ENCODE measurements at places on chromosomes 11 and 22. TPM values are rescaled to one million over a fixed set of nuclear protein-coding genes. Genes with fewer than 3 reads are reported as not detected.

GRCh38 chr11:86801364-86801763 lies 1.0 kb downstream of the PRSS23 start:
- DNase-seq: no peak

DNA sequence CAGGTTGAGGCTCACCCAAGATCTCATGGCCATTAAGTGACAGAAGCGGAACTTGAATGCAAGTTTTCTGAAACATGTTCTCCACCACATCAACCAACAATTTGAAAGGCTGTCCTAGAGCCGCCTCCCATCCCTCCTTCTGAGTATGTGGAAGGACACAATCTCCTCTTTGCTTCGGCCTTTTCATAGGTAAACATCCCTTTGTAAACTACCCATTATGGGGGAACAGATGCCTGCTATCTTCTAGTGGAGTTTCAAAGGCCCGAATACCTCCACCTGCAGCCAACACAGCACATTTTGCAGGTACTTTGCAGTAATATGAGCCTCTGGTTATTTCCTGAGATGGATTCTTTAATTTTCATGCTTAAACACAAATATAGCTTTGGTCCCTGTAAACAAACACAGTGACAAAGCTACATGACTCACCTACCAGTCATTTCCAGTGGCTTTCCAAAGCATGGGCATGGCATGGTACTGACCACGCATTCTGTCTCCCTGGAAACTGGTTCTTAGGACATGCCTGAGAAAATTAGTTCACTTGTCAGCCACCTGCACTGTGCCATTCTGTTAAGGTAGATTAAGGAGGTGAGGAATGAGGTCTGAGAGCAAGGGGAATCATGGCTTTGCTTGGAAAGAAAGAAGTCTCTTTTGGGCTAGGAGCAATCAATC lies 60.2 kb downstream of the EHF start:
- no peak for DNase-seq

GRCh38 chr11:22920939-22921565 lies 60.8 kb upstream of the CCDC179 start:
- no peak for DNase-seq

TPBGL gene
- 0.29 TPM for total RNA-seq

DNA sequence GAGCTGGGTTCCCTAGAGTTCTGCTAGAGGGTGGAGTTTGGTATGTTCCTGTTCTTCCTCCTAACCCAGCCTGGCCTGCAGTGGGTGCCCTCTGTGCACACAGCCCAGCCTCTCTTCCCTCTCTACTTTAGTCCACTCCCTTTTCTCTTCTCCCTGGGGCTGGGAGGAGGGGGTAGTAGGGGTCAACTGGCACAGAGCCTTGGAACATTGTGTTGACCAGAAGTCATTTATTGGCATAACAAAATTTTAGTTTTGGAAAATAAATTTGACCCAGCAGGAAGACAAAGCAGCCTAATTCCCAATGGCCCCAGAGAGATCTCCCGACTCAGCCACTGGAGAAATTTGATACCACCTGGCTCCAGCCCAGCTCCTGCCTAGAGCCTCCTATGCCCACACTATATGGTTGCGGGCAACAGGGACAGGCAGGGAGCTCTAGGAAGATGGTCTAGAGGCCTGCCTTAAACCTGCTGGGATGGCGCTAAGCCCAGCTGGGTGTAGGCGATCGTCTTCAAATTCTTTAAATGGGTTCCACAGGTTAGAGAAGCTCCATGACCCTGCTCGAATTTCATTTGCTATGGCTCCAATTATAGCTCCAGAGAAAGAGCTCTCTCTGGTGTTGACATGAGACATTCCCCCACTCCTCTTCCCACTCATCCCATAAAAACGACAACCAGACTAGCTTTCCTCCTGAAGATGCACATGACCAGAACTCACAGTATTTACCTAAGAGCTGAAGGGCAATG lies 9.9 kb downstream of the PCSK7 start:
- peak; percentile 79 for DNase-seq

DEPDC5 gene
- 9.1 TPM for total RNA-seq

DNA sequence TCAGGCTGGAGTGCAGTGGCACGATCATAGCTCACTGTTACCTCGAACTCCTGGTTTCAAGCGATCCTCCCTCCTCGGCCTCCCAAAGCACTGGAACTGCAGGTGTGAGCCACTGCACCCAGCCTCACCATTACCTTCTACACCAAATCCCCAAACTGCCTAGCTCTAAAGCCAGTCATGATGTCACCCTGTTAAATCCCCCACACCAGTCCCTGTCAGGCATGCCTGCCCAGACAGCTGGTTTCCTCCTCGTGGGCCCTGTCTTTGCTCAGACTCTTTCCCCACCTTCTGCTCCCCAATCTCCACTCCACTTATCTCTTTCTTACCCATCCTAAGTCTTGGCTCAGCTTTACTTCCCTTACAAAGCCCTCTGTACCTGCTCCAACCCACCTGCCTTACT lies 12.5 kb upstream of the EXPH5 start:
- no peak for DNase-seq

MYEOV gene
- not detected for total RNA-seq

SCN3B gene
- total RNA-seq: 2.4 TPM

GRCh38 chr22:26461188-26461810 lies 22.3 kb downstream of the HPS4 start:
- peak; percentile 44 for DNase-seq

GRCh38 chr11:130407978-130408377 lies 20.4 kb downstream of the ADAMTS8 start:
- peak; percentile 93 for DNase-seq

SLC22A12 gene
- total RNA-seq: not detected

- DNase-seq: no peak
These were observed 6.0 kb downstream of the ANKK1 start for GRCh38 chr11:113393501-113393985.

APLNR gene
- total RNA-seq: 112 TPM

CD3D gene
- total RNA-seq: not detected

KRTAP5-10 gene
- not detected for total RNA-seq

- DNase-seq: no peak
These were observed 107.3 kb downstream of the BRD1 start for GRCh38 chr22:49720279-49720959.

- DNase-seq: no peak
These were observed 40.7 kb downstream of the DCUN1D5 start for GRCh38 chr11:103051151-103051801.

DNA sequence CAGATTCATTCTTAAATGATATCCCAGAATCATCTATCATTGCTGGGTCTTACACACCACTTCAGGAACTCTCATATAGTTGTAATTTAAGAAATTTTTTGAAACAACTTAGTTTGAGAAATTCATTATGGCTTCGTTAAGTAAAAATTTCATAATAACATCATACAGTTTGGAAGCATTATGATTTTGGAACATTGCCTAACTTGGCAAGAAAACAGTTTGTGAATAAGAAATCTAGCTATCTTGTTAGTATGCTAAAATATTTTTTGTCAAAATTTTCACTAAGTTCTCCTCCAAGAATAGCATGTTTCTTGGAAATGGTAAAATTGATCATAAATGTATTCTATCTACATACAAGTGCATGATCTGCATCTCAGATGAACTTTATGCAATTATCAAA lies 217.7 kb downstream of the CNTN5 start:
- no peak for DNase-seq

DNA sequence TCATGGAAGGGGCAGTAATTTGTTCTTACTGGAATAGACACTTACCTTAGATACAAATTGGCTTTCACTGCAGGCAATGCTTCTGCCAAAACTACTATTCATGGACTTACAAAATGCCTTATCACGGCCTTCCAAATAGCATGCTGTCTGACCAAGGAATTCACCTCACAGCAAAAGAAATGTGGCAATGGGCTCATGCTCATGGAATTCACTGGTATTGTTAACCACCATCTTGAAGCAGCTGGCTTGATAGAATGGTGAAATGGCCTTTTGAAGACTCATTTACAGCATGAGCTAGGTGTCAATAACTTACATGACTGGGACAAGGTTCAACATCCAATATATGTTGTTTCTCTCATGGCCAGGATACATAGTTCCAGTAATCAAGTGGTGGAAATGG lies 21.9 kb downstream of the OR5B21 start:
- DNase-seq: no peak

- no peak for DNase-seq
These were observed 194.7 kb downstream of the KIRREL3 start for GRCh38 chr11:126805870-126806269.

ACRV1 gene
- total RNA-seq: not detected

CBLIF gene
- total RNA-seq: not detected

GRCh38 chr11:110892741-110893285 lies 180.6 kb upstream of the ARHGAP20 start:
- DNase-seq: no peak

DNA sequence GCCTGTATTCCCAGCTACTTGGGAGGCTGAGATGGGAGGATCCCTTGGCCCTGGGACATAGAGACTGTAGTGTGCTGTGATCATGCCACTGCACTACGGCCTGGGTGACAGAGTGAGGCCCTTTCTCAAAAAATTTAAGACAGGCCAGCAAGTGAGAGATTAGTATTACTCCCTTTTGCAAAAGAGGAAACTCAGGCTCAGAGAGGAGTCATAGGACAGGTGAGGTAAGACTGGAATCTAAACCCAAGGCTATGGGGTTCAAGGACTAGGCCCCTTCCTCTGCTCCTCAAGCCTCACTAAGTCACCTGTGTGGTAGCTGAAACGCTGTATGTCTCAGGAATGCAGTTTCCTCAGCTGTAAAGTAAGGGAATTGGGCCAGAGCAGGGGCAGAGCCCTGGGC lies 1.6 kb upstream of the P2RY2 start:
- DNase-seq: no peak

PRG2 gene
- 0.21 TPM for total RNA-seq

- DNase-seq: no peak
These were observed 19.5 kb downstream of the SYT13 start for GRCh38 chr11:45266676-45267020.

GRCh38 chr11:6414874-6415328 lies 4.0 kb downstream of the APBB1 start:
- DNase-seq: no peak

GRCh38 chr22:46638601-46639431 lies 18.6 kb downstream of the GRAMD4 start:
- no peak for DNase-seq

DNA sequence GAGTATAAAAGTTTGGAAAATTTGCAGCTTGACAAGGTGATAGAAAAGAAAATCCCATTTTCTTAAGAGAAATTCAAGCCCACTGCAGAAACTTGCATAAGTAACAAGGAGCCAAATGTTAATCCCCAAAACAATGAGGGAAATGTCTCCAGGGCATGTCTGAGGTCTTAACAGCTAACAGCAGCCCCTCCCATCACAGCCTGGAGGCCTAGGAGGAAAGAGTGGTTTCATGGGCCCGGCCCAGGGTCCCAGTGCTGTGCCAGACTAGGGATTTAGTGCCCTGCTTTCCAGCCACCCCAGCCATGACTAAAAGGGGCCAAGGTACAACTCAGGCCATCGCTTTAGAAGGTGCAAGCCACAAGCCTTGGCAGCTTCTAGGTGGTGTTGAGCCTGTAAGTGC lies 123.7 kb upstream of the TRPC6 start:
- DNase-seq: no peak

UPK3A gene
- not detected for total RNA-seq

GRCh38 chr11:131275580-131275979 lies 94.8 kb upstream of the NTM start:
- DNase-seq: no peak

- peak; percentile 14 for DNase-seq
These were observed 19.9 kb upstream of the MUC5B start for GRCh38 chr11:1202776-1203504.

MS4A6E gene
- not detected for total RNA-seq

DNA sequence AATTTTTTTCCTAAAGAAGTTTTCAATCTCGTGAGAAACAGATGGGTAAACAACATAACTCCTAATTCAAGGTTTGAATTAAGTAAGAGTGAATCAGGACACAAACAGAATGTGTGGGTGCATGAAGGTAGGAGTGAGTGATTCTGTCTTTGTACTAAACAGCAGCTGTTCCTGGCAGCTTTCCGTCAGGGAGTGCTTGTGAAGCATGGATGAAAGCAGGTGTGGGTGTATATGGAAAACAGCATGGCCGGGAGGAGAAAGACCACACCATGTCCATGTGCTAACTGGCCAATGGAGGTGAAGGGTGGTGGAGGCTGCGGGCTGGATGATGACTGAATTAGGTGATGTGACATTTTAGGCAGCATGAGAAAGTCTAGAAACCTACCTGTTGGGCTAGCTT lies 49.6 kb downstream of the BARX2 start:
- DNase-seq: no peak

- DNase-seq: no peak
These were observed 111.6 kb downstream of the WNT11 start for GRCh38 chr11:76094740-76095139.

MICAL2 gene
- 139 TPM for total RNA-seq

TIGD3 gene
- total RNA-seq: 0.35 TPM

NPTXR gene
- total RNA-seq: 1.8 TPM

KBTBD3 gene
- 9.4 TPM for total RNA-seq

GRCh38 chr11:70769521-70769920 lies 371.2 kb downstream of the CTTN start:
- DNase-seq: no peak

MIAT gene
- 5.3 TPM for total RNA-seq

HSPB2 gene
- total RNA-seq: not detected

CABP7 gene
- total RNA-seq: not detected

DNA sequence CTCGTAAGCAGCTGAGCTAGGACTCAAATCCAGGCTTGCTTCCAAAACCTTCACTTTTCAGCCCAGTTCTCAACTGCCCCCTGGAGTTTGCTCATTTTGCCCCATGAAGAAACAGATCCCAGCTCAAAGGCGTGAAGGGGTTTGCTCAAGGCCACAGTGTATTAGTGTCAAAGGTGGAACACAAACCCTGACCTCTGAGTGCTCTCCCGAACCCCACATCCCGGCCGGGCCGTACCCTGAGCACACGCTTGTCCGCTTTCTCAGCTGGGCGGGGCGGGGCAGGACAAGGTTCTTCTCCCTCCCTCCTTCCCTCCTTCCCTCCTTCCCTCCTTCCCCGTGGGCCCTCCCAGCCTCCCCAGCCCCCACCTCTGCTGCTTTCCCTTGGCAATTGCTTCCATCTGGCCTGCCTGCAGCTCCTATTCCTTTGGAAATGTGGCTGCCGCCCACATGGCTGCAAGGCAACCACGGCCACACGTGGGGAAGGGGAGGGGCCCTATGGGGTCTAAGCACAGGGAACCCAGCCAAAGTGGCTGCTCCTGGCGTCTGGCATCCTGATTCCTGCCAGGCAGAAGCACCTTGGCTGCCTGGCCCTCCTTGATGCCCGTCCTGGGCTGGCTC lies 4.1 kb downstream of the ST3GAL4 start:
- DNase-seq: peak; percentile 88

DNA sequence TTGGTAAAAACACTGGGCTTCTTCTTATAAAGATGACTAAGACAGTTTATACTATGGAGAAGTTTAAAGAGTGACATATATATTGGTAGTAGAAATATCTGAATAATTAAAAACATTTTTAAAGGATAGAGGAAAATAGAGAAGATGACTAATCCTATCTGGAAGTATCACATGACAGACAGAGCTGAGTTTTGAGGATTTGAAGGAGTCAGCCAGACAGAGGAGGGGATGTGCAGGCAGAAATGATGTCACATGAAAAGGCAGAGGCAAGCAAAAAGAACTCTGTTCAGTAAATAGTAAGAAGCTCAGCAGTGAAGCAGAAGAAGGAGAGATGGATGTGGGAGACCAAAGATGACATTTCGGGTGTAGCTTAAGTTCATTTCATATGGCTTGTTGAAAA lies 1.6 kb downstream of the OR10A2 start:
- no peak for DNase-seq

- no peak for DNase-seq
These were observed 2.7 kb downstream of the FAT3 start for GRCh38 chr11:92227230-92227814.
